ENCODE measurements at places on chromosomes 13 and 19.

DNA sequence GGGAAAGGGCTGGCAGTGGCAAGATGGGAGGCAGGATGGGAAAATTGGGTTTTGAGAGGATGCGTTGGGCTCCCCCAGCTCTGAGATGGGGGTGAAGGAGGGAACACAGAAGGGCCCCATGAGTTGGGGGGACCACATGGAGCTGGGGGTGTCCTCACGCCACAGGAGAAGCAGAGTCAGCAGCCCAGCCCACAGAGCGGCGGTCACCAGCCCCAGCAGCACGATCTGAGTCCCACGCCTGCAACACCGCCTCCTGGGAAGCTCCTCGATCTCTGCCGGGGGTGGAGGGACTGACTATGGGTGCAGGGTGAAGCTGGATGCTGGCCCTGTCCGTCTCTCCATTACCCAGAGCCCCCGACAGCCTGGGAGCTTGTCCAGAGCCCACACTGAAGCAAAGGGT is 3.3 kb downstream of the FCER2 start:
- peak; percentile 35 for DNase-seq

- no peak for DNase-seq
Measured at GRCh38 chr13:113064534-113065405, 40.8 kb upstream of the F7 start.

GRCh38 chr13:33110713-33111413 is 94.6 kb downstream of the KL start:
- DNase-seq, result peak; percentile 67

DNA sequence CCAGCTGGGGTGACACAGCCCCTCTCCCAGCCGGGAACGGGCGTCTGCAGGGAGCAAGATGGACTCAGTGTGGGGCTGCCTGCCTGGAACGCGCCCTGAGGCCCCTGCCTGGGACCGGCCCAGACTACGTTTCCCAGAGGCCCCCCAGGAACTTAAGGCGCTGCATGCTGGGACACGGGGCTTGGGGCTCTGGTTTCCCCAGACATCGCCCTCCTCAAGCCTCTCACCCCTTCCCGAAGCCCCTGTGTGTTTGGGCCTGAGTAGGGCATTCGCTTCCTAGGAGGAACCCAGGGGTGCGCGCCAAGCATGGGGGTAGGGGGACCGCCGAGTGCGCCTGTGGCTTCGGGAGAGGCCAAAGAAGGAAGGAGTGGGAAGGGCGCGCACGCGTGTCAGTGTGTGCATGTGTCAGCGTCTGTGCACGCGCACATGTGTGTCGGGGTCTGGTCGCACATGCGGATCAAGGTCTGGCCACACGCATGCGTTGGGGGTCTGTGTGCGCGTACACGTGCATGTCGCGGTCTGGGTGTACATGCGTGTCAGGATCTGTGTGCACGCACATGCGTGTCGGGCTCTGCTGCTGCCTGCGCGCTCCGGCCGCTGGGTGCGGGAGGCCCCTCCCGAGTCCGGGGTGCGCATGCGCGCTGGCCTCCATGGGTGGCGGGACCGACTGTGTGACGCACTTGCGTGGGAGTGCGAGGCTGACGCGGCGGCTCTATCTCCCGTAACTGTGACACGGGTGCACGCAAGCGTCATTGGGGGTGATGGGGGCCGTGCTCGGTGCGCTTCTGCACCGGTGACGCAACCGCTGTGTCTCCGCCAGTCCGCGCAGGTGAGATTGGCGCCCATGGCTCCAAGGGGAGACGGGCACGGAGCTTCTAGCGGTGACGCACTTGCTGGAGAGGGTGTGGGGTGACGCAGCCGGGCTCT is 16.2 kb downstream of the ZNF331 start:
- DNase-seq, result peak; percentile 87

GRCh38 chr13:111597191-111597611 is 276.8 kb downstream of the TEX29 start:
- DNase-seq, result no peak

DNA sequence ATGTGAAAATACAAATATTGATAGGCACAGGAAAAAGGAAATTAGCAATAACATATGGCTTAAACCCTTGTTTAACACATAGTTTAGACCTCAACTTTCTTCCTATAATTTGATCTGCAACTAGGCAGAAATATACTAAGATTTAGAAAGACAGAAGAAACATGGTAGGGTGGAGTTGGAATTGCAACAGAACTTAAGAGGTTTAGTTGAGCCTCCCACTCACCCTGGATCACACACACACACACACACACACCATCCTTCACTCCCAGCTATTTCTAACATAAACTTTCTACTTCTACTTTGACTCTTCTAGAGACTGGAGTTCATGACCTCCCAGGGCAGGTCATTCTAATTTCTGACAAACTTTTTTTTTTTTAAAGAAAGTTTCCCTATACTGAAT is 47.4 kb downstream of the FLT3 start:
- no peak for DNase-seq

- DNase-seq, result no peak
Measured at GRCh38 chr19:31528261-31528660, 179.0 kb upstream of the TSHZ3 start.

DNA sequence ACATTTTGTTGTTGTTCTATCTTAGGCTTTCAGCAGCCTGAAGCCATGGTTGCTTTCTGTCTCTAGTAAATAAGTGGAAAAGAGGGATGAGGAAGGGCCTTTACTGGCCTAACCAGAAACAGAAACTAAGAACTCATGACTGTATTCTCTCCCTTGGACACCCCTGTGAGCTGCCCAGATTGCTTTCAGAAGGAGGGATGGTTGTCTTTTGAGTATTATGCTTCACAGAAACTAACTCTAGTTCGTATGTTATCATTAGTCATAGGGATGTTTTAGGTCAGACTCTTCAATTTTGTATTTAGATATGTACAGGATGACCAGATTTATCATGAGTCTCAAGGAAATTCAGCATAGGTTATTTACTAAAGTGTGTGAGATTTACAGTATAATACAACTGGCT is 17.5 kb downstream of the BORA start:
- no peak for DNase-seq

- DNase-seq, result no peak
Measured at GRCh38 chr13:50629497-50629896, 214.0 kb downstream of the DLEU7 start.

DNA sequence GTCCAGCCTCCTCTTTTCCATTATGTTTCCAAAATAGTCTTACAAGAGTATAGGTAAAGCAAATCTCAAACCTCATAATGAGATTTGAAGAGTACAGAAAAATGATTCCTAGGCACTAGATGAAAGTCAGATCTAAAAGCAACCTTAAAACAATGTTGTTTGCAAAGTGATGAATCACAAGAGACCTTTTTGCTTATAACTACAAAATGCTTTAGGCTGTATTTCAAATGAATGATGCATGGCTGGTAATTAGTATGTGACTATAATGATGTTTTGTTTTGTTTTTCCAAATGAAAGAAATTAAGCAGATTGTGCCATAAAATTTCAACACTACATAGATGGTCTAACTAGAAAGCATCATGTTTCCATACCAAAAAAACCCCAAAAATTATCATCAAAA is 272.7 kb downstream of the DIAPH3 start:
- no peak for DNase-seq

DNA sequence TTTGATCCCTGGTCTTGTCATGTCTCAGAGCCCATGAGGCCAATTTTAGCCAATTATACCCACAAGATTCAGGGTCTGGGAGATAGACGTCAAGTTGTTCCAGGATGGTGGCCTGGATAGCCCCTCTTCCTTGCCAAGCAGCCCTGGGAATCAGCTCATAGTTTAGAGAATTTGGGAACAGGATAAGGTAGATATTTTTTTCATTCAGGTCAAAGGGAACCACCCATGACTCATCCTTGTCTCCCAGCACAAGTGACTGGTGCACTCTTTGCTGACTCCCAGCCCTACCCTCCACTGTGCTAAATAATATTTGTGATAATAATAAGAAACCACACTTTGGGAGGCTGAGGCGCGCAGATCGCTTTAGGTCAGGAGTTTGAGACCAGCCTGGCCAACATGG is 17.1 kb upstream of the S1PR4 start:
- no peak for DNase-seq
